ENCODE measurements at places on chromosomes 1 and 21. TPM values are rescaled to one million over a fixed set of nuclear protein-coding genes. Genes with fewer than 3 reads are reported as not detected.

- peak; percentile 84 for DNase-seq
These were observed 18.4 kb upstream of the RPL11 start for GRCh38 chr1:23673086-23673813.

GRCh38 chr1:79371802-79372201, 365.3 kb upstream of the ADGRL4 start:
- DNase-seq = no peak

DNA sequence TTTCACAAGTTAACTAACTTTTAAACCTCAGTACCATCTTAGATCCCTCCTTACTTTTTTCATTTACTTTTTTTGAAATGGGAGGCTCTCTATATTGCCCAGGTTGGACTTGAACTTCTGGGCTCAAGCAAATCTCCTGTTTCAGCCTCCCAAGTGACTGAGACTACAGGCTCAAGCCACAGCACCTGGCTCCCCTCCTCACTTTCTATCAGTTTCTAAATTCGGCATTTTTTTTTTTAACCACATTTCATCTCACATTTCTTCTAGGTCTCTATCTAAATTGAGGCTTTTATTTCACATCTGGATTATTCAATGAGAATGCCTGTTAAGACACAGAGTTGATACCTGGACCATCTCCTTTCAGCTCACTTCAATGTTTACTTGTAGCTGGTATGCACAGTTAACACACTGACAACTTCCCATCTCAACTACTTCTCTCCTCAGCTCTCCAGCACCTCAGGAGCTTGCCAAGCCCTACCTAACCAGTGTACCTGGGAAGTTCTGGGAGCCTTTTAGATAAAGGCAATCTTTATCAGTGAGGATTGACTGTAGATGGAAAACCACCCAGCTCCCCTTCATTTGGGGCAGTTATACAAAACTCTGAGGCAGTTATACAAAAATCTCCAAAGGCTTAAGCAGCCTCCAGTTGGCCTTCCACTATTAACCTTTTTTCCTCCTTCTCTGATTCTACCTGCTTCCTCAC, 3.4 kb downstream of the USP33 start:
- no peak for DNase-seq

DNA sequence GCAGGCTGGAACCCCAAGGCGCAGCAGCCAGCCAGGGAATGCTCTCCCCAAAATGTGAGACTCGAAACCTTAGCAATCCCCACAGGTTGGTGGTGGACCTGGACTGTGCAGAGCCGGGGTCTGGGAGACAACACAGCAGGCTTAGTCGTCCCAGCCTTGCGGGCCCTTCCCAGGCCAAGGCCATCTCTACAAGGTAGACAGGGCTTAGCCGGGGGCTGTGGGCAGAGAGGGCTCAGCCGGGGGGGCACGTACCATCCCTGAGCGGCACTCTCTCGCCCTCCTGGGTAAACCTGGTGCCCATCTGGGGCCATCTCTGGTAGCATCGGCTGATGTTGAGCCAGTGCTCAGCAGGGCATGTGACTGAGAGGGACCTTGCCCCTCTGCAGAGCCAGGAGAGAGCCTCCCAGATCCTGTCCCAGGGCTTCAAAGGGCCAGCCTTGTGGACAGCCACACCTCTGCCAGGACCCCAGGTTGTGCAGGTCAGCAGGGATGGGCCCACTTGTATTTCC, 2.2 kb upstream of the ACTRT2 start:
- DNase-seq = no peak

Gene TNFSF18
- not detected for total RNA-seq

DNA sequence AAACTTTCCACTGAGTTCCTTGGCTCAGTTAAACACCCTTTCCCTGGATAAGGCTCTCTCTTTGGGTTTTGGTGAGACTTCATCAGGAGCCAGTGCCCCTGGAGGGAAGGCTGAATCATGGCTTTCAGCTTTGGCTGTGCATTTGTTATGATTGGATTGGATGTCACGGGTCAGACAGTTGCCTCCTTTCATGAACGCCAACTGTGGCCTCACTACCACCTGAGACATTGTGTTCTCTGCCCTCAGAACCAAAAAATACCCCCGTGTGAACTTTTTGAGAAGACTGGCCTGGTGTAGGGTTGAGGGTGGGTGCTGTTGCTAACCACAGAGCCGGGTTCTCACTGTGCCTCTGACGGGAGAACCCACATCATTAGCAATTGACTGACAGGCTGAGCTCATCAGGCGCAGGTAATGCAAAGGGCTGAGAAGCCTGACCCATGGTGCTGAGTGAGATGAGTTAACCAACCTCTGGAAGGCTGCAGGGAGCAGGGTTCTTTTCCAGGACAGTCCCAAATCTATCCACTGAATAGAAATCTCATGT, 65.6 kb downstream of the HHAT start:
- DNase-seq = no peak
